ENCODE measurements at places on chromosomes 16 and 17.
A peak's percentile ranks its signal among the peaks of the same experiment; 100 is the strongest.

DNA sequence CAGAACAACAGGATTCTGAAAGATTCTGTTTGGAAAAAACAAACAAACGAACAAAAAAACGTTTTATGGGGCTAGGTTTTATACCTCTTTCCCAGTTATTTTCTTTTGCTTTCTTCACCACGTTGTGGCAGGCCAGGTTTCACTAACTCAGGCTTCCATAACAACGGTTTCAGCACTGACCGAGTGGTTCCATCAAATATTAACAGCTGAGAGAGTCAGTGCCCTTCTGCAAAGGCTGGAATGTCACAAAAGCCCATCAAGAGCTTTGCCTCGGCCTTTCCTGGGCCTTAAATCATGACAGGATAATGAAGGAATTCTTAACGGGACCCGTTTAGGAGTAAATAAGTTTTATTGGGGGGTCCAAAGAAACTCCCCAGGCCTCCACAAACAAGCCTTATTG lies 34.2 kb downstream of the MPHOSPH6 start:
- DNase-seq = no peak

DNA sequence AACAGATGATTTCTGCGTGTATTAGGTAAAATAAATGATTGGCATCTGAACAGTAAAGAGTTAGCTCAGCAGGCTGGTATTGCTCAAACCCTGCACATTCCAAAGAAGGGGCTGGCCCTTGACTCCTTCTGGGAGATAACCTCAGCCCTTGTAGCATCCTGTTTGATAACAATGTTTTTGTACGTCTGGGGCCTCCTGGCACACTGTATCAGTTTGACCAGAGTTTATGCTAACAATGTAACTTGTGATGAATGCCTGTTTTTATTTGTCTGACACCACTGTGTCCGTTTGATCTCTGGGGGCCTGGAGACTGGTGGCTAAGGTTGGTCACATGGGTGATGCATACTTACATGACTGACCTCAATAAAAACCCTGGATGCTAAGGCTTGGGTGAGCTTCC lies 43.8 kb upstream of the NDRG4 start:
- DNase-seq = no peak

GRCh38 chr16:15721018-15721417 lies 71.0 kb downstream of the NDE1 start:
- DNase-seq = no peak

GRCh38 chr17:49548506-49549310 lies 27.0 kb upstream of the NXPH3 start:
- peak; percentile 91 for DNase-seq

GRCh38 chr17:61469474-61469873 lies 17.3 kb downstream of the TBX4 start:
- no peak for DNase-seq

DNA sequence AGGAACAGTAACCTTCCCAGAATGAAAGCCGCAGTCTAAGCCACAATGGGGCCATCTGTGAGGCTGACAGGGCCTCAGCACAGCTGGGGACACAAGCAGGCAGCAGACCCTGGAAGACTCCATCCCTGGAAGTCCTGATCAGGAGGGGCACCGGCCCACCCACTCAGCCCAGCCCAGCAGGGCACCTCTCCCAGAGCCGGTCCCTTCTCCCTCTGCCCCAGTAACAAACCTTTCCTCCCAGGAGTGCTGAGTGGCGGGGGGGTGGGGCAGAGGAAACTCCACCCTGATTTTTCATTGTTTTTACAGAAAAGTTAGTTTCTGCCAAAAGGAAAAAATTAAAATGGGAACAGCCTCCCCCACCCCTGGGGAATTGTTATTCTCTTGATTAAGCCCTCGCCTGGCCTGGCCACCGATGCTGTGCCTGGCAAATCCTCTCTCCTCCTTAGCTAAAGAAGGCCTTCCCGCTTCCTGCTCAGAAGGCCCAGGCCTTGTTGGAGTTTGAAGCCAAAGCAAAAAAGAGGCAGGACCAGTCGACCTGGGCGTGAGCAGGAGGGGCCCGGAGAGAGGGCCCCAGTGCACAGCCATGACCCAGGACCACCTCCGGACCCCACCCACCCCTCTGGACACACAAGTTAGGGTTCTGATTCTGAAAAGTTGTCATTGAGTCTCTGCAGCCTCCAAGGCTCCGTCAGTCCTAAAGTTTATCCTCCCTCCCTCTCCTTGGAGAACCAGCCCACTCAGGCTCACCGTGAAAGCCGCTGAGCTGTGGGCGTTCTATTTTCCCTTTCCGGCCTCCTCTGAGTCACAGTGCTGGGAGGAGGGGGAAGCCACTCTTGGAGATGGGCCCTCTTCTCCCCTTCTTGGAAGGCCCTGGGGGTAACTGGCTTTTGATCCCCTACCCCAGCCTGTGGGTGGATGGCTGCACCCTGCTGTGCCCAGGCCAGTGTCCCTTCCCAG lies 128.4 kb upstream of the TNRC6C start:
- DNase-seq = peak; percentile 74

DNA sequence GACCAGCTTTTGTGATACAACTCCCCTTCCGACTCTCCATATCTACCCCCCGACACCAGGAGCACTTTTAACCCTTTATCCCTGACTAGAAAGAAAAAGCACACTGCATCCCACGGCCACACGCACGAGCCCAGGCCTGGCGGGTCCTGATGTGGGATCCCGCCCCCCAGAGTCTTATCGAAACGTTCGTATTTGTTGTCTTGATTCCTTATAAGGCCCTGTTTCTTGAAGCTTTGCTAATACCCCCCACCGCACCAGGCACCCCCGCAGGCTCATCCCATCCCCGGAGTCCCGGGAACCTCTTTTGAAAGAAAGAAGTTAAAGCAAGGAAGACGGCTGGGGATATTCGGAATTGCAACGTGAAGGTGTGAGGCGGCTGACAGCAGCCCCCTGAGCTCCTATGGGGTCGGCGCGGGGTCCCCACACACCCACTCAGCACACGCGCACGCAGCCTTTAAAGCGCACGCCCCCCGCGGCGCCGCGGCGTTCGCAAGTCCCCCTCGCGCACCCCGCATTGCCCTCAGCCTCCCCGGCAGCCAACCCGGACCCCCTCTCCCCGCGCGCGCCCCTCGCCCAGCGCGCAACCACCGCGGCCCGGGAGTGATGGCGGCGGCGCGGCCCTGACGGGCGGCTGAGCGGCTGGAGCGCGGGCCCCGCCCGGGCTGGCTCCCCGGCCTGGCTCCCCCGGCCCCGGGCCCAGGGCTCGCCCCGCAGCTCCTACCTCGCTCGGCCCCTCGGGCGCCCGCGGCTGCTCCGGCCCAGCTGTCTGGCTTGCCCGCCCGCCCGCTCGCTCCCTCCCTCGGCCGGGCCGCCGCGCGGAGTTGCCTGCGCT lies 448 bp downstream of the STAT5B start:
- peak; percentile 65 for DNase-seq

DNA sequence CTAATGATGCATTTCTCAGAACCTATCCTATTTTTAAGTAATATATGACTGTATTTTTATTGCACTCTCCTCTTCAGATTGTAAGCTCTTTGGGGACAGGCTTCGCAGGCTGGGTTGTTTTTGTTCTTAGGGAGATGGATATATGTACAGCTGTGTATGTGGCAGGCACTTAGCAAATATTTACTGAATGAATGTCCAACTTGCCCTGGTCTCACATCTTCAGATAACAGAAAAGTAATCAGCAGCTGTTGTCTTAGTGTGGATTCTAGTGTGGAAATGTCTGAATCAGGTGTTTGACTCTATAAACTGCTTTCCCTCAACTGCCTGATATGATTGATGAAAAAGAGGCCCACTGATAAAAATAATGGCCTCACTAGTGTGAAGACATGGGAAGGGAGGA lies 47.1 kb upstream of the SLC12A3 start:
- no peak for DNase-seq

DNA sequence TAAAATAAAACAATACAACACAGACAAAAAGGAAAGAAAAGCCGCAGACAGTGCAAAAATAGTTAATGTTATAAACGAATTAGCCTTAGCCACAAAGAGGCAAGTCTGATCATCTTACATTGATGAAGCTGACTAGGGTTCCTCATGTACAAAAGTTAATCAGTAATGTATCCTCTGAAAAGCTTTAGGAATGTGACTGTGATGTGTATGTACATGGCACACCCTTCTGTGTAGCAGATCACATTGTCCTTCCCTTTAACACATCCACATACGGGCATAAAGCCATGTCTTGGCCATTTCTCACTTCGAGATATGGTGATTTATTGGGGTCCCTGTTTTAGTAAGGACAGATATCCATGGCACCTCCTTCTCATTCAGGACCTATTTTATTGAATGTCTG lies 1327.5 kb upstream of the CDH8 start:
- no peak for DNase-seq

GRCh38 chr16:69917311-69917710 lies 33.8 kb upstream of the CLEC18A start:
- no peak for DNase-seq

DNA sequence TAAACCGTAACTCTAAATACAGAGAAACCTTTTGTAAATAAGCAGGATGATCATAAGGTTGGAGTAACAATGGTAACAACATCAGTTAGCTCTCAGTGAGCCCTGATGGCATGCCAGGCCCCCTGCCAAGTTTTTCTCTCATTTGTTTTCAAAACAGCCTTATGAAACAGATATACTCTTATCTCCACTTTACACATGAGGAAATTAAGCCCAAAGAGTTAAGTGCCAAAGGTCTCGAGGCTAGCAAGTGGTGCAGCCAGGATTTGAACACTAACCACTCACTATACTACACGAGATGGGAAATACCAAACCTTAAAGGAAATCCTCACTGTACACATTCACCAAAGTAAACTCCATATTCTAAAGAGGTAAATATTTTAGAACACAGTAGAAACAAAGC lies 15.0 kb downstream of the USP31 start:
- no peak for DNase-seq

Measured in islet precursor cell (in vitro differentiated cells).